ENCODE measurements at places on chromosomes 16 and 17.

GRCh38 chr17:74217037-74217730, 3.8 kb downstream of the TTYH2 start:
- peak; percentile 36 for DNase-seq

- peak; percentile 29 for DNase-seq
Observed at GRCh38 chr16:3716831-3717234, 491 bp downstream of the TRAP1 start.

- DNase-seq, result no peak
Observed at GRCh38 chr17:44281570-44281969, 13.6 kb upstream of the SLC4A1 start.

- DNase-seq, result no peak
Observed at GRCh38 chr17:44280392-44280937, 12.5 kb upstream of the SLC4A1 start.

Data from A549 (cell line).